Myocyte (in vitro differentiated cells): ENCODE measurements at places on chromosomes 6 and 20.

GRCh38 chr20:11582060-11582459 is 335.6 kb upstream of the BTBD3 start:
- no peak for DNase-seq

- DNase-seq, result no peak
Observed at GRCh38 chr20:59724457-59725366, 120.4 kb downstream of the PHACTR3 start.

- DNase-seq, result no peak
Observed at GRCh38 chr20:10560686-10561085, 113.1 kb downstream of the JAG1 start.

DNA sequence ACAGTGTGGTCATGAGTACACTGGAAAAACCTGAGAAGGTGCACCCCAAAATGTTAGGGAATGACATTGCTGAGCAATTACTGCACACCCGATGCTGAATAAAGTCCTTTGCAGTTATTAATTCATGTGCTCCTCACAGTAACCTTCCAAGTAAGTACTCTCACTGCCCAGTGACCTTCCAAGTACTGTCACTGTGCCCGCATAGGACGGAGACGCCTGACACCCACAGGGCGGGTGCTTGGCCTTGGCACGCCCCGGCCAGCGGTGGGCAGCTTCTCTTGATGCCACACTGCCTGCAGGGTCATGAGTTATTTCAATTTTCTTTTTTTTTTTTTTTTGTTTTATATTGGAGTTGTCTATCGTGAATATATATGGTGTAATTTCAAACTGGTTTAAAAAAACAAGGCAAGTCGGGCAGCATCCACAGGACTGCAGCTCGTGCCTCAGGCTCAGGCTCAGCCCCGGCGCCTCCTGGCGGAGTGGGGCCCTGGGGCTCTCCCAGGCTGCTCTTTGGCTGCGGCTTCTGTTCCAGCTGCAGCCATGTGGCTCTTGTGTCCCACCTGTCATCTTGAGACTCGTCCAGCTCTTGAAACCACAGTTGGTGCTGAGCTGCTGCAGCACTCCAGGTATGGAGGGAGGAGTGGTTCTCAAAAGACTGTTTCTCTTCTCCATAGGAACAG is 27.0 kb downstream of the PNLDC1 start:
- DNase-seq, result peak; percentile 41

DNA sequence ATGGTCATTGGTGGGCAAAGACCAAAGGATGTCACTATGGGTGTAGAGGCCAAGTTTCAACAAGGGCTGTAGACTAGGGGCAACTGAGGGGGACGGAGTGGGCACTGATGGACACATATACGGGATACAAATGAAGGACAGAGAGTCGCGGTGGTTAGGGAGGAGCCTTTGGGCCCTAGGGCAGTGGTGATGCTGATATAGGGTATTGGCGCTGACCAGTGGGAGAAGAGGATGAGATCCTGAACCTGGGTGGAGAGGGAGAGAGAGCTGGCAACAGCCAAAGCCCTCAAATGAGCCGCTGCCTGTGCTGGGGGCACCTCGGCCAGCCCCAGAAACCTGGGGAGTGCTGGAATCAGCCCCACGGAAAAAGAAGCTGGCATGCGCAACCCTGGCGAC is 1.6 kb downstream of the CDH22 start:
- no peak for DNase-seq

- DNase-seq, result no peak
Observed at GRCh38 chr6:47147836-47148344, 105.8 kb upstream of the ADGRF1 start.

- no peak for DNase-seq
Observed at GRCh38 chr20:7362601-7363000, 577.7 kb downstream of the HAO1 start.

DNA sequence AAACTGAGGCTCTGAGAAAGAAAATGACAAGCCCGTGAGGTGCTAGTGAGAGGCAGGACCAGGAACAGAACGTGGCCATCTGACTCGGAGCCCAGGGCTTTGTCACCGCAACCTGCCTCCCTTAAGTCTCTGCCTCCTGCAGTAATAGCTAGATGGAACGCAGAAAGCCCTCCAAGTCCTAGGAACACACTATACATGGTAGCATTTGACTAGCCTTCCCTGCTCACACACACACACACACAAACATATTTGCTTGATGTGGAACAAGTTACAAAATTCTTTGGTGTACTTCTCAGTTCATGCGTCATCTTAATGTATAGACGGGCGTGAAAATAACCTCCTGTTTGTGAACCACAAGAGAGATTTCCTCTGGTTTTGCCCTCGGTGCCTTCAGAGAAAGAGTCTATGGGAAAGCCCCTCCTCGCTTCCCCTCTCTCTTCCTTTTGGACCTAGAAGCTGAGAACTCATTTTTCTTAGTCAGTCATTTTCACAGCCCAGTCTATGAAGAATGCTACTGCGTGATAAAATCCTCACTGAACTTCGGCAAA is 38.8 kb downstream of the C6orf52 start:
- DNase-seq, result no peak

- no peak for DNase-seq
Observed at GRCh38 chr20:24683676-24684075, 214.2 kb downstream of the SYNDIG1 start.

- DNase-seq, result peak; percentile 41
Observed at GRCh38 chr6:44133003-44133931, 5.9 kb downstream of the TMEM63B start.

- DNase-seq, result no peak
Observed at GRCh38 chr6:136471922-136472321, 78.3 kb downstream of the MAP7 start.

DNA sequence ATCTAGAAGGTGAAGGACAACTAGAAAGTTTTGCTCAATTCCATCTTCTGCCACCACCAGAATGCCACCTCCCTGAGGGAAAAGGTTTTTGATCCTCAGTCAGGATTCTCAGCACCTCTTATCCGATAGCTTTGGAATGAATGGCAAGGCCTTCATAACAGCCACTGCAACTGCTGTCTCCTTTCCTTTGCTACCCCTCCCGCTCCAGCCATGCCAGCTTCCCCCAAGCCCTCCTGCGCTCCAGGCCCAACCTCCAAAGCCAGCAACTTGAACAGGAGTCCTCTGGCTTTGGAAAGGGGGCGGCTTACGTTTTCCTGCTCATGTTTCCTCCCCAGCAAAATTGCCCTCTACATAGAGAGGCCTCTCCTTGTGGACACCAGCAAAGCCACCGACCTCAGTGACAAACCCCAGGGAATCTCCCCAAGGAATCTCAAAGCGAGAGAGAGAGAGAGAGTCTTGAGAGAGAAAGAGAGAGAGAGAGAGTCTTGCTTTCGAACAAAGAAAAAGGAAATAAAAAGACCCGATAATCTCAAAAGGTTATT is 420 bp upstream of the BTN2A1 start:
- DNase-seq, result no peak

DNA sequence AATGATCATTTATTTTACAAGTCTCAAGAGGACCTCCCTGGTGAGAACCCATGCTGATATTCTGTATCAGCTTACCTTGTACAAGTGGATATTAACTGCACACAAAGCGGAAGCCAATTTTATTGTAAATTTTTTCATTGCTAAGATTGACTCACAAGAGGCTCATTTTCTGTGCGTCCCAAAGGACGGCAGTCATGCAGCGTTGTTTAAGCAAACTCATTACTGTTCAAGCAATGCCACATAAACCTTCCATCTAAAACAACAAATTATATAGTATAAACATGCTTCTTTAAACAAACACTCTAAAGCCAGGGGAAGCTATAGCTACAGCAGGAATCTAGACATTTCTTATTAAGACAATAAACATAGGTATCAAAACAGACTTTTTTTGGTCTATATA is 575.3 kb downstream of the FRK start:
- no peak for DNase-seq

GRCh38 chr6:132007474-132008190 is 56.5 kb upstream of the CCN2 start:
- DNase-seq, result no peak

- no peak for DNase-seq
Observed at GRCh38 chr6:29845405-29846006, 17.9 kb downstream of the HLA-G start.

- DNase-seq, result no peak
Observed at GRCh38 chr6:52620906-52621190, 44.0 kb upstream of the TRAM2 start.

- DNase-seq, result peak; percentile 81
Observed at GRCh38 chr6:26556263-26557070, 18.3 kb downstream of the HMGN4 start.

DNA sequence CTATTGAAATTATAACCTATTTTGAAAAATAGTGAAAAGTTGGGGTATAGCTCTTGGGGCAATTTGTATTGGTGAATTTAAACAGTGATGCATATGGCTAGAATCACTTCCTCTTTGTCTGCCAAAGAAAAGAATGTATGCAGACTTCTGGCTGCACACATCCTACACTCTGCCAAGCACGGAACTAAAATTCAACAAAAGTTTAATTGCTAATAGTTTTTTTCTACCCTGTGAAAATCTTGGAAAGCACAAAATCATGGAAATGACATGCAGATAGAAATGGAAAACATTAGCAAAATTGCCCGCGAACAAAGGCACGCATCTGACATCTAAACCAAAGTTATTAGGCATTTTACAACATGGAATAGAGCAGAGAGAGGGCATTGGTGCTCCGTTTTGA is 106.4 kb upstream of the PDE10A start:
- DNase-seq, result no peak

DNA sequence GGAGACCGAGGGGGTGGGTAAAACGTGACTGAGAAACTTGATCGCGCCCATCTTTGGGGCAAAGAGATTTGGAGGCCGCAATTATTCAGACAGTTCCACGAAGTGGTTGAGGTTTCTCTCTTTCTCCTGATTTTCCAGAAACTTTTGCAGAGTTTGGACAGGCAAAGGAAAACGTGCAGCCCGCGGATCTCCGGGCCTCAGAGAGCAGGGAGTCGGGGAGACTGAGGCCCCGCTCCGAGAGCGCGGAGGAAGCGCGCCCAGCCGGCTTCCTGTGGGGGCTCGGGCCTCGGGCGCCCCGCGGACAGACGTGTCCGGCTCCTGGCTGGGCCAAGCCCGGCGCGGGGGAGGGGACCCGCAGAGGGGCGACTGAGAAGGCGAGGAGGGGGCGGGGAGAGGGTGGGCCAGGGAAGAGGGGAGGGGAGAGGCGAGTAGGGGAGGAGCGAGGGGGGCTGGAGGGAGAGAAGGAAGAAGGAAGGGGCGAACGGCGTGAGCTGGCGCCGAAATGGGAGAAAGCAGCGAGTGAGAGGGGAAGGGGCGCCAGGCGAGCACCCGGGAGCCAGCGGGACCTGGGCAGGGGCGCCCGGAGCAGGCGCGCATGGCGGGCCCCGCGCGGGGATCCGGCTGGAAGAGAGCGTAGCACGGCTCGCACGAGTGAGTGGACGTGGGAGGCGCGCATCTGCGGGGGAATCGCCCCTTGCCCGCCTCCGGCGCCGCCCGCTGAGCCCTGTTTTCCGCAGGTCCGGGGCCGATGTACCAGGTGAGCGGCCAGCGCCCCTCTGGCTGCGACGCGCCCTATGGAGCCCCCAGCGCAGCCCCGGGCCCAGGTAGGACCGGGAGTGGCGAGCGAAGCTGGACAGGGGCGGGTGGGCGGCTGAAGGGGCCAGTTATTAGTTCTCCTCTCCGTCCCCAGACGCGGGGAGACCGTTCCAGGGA is at the start of gene MDFI:
MDFI (plus strand) TSS at position 467 of the 933 bp plus-strand sequence; CDS start at position 749, 282 bp downstream.
- DNase-seq, result no peak

- DNase-seq, result no peak
Observed at GRCh38 chr6:125882243-125882642, 74.3 kb upstream of the HINT3 start.

GRCh38 chr20:19815553-19815991 is 57.5 kb downstream of the RIN2 start:
- DNase-seq, result peak; percentile 96

- DNase-seq, result no peak
Observed at GRCh38 chr6:14470101-14470500, 352.5 kb downstream of the CD83 start.

DNA sequence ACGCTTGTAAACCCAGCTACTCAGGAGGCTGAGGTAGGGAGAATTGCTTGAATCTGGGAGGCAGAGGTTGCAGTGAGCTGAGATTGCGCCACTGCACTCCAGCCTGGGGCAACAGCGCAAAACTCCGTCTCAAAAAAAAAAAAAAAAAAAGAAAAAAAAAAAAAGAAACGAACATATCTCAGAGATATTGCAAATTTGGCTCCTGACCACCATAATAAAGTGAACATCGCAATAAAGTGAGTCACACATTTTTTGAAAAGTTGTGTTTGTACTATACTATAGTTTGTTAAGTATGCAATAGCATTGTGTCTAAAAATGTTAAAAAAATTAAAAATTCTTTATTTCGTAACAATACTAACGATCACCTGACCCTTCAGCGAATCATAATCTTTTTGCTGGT is 13.3 kb downstream of the RSPH9 start:
- no peak for DNase-seq

GRCh38 chr20:63840405-63840828 is 9.4 kb upstream of the ZBTB46 start:
- no peak for DNase-seq

GRCh38 chr6:107419733-107420132 is 39.6 kb downstream of the PDSS2 start:
- DNase-seq, result peak; percentile 8

DNA sequence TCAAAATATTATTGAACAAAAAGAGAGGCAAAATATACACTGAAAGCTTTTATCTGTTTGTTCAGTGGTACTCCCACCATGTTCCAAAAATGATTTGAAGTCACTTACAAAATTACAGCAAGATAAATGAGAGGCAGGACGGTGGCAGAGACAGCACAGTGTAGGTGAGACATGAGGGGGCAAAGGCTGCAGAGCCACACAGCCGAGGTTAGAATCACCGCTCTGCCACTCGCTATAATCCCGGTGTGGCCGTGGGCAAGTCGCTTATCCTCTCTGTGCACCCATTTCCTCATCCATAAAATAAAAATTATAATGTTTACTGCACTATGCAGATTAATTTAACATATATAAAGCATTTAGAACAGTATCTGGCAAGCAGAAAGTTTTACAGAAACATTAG is 140.1 kb upstream of the BEND6 start:
- DNase-seq, result no peak

GRCh38 chr6:163782436-163783003 is 368.0 kb downstream of the QKI start:
- DNase-seq, result peak; percentile 88

DNA sequence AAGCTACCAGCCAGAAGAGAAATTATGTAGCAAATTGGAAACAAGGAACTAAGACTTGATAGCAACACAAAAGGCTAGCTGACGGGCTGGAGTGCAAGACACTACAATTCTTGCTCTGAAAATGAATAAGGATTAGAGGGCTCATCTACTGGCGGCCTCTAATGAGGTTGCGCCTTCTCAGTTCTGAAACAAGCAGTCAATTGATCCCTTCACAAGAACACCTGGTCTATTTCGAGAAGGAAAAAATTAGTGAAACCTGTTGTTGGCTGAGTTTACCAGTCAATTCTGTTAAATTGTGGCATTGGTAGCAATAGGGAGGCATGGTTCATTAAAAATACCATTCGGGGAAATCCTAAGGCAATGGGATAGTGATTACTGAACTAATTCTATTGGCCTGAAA is 74.8 kb upstream of the JARID2 start:
- no peak for DNase-seq

DNA sequence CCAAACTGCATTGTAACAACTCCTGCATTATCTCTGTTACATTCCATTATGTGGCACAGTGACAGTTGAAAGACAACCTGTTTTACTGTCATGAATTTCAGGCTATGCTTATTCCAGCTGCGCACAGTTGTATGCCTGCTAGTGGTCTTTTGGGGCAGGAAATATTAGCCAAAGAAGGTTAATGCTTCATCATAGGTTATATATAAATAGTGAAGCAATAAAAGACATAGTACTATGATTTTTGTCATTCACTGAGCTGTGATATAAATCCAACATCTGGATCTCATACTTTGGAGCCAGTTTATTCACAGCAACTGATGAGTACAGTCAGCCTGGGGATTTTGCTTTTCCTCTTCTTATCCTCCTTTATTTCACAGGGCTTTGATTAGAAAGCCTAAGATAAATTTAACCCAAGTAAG is 55.6 kb downstream of the FILIP1 start:
- no peak for DNase-seq
